ENCODE measurements at places on chromosomes 6 and 20. TPM values are rescaled to one million over a fixed set of nuclear protein-coding genes. Genes with fewer than 3 reads are reported as not detected.

- DNase-seq = no peak
Measured at GRCh38 chr6:50831186-50831585, 12.5 kb downstream of the TFAP2B start.

GRCh38 chr6:116218172-116218633 lies 35.7 kb downstream of the TSPYL4 start:
- no peak for DNase-seq

DNA sequence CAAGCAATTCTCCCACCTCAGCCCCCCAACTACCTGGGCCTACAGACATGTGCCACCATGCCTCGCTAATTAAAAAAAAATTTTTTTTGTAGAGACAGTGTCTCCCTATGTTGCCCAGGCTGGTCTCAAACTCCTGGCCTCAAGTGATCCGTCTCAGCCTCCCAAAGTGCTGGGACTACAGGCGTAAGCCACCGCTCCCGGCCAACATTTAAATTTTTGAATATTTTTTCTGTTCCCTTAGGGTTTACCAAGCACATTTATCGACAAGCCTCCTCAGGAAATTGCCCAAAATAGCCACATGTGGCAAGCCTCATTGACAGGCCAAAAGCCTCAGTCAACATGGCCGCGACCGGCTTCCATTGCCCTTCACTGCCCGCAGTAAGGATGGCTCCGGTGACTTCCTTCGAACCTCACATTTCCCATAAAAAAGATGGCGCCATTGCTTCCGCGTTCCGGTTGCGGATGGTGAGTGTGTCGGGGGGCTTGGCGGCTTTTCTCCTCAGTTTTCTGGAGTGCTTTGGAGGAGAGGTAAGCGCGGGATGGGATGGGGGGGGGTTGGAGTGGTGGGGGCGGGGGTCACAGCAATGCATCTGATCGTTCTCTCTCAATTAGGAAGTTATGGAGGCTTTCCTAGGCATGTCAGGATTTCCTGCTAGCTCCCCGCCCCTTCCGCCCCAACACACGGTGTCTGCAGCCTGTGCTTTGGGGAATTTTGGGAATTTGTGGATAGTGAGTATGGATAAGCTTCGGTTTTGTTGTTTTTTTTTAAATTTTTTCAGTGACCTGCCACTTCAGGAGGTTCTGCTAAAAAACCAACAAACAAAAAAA lies at the start of gene SHLD1:
Gene SHLD1, plus strand, starts transcription at position 450 of the 828 bp plus-strand sequence. CDS start 22,465 bp downstream, outside the sequence.
- DNase-seq = peak; percentile 80

DNA sequence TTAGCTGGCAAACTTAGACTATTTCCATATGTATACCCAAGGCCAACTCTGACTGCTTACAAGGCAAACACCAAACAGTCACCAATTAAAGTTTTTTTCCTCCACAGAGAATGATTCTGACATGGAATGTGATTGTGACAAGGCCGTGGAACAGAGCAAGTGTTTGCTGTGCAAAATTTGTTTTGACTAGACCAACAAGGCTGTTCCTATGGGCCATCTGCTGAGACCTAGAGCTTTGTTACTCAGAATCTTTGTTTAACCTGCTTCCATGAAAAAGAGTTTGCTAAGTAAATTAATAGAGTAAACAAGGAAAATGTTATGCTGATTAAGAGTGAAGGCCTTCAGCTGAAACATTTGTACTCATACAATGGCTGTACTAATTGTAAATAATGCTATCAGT lies 51.6 kb upstream of the IMPG1 start:
- no peak for DNase-seq

- DNase-seq = no peak
Measured at GRCh38 chr20:7691647-7692269, 248.5 kb downstream of the HAO1 start.

ESR1 gene
- 3.2 TPM for total RNA-seq

TNF gene
- 26.4 TPM for total RNA-seq

Measured in T-cell (primary cell).